ENCODE measurements at places on chromosomes 1 and 21. TPM values are rescaled to one million over a fixed set of nuclear protein-coding genes. Genes with fewer than 3 reads are reported as not detected.

SERPINC1 gene
- not detected for total RNA-seq

GBP7 gene
- total RNA-seq = 0.11 TPM

DNA sequence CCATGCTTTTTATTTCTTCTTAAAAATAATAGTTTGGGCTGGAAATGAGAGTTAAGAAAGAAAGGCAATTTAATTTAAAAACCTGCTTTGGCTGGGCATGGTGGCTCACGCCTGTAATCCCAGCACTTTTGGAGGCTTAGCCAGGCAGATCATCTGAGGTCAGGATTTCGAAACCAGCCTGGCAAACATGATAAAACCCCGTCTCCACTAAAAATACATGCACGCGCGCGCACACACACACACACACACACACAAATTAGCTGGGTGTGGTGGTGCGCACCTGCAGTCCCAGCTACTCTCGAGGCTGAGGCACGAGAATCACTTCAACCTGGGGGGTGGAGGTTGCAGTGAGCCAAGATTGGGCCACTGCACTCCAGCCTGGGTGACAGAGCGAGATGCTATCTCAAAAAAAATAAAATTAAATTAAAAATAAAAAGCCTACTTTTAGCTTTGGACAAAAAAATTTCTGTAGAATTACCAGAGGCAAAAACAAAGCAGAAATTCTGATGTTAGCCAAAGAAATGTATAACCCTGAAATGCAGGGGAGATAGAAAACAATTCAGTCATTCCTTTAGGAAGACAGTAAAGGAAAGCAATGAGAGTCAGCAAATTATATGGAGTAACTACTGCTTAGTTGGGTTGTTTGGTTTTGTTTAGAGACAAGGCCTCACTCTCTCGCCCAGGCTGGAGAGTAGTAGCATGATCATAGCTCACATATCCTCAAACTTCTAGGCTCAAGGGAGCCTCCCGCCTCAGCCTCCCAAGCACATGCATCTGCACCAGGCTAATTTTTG lies 15.7 kb upstream of the IPP start:
- H3K4me3 ChIP-seq = no peak overlapping the region
- peaks cover 4% of the 10 kb centered on the region for H3K27me3 ChIP-seq
- H3K36me3 ChIP-seq = no peaks in the 10 kb centered on the region
- H3K27ac ChIP-seq = no peak overlapping the region
- H3K4me1 ChIP-seq = no peaks in the 10 kb centered on the region

RHD gene
- 0.10 TPM for total RNA-seq

GRCh38 chr1:203225071-203225470 lies 4.4 kb downstream of the CHIT1 start:
- H3K4me1 ChIP-seq = no peaks in the 10 kb centered on the region
- H3K36me3 ChIP-seq = no peaks in the 10 kb centered on the region
- DNase-seq = no peak
- peaks cover 2% of the 10 kb centered on the region for H3K27me3 ChIP-seq
- no peak overlapping the region for H3K4me3 ChIP-seq

SLC44A5 gene
- 0.21 TPM for total RNA-seq

DNA sequence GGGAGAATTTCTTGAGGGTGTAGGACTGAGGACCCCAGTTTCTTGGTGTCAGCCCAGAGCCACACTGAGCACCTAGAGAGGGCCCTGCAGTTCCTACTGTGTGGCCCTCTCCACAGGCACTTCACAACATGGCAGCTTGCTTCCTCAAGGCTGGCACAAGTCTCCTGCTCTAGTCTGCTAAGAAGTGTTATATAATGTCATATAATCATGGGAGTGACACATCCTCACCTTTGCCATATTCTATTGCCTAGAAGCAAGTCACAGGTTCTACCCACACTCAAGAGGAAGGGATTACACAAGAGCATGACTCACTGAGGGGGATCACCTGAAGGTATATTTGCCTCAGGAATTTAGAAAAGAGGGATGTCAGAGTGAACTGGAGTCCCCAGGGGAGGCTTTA lies 5.5 kb upstream of the SNX27 start:
- H3K27ac ChIP-seq = no peak overlapping the region
- DNase-seq = no peak
- no peak overlapping the region for H3K4me3 ChIP-seq
- peaks cover 4% of the 10 kb centered on the region for H3K4me1 ChIP-seq
- no peaks in the 10 kb centered on the region for H3K36me3 ChIP-seq
- peaks cover 18% of the 10 kb centered on the region for H3K27me3 ChIP-seq

PCP4L1 gene
- total RNA-seq = 0.40 TPM

DNA sequence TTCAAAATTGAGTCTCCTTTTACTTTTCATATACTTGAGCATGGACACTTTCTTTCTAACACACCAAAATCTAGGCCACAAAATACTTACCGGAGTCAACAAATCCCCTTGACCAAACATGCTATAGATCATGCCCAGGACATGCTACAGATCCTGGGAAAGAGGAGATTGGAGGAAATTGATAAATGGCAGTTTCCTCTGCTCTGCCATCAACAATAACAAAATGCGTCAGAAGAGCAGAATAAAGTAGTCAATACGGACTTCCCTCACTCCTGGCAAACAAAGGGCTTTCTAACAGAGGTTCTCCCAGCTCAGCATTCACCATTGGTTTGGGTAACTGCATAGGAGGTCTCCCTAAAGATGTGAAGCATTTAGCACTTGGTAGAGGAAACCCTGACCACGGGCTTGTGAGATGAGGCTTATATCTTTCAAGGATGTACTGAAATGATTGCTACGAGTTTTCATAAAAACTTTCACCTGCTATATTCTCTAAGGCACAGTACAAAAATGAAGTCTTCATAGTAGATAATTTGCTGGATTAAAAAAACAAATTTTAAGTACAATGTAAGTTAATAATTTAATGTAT lies 283.8 kb upstream of the RUNX1 start:
- no peak overlapping the region for H3K27ac ChIP-seq
- H3K4me3 ChIP-seq = no peak overlapping the region
- no peak for DNase-seq
- no peaks in the 10 kb centered on the region for H3K27me3 ChIP-seq

CCDC181 gene
- not detected for total RNA-seq

AVPR1B gene
- total RNA-seq = not detected

DNA sequence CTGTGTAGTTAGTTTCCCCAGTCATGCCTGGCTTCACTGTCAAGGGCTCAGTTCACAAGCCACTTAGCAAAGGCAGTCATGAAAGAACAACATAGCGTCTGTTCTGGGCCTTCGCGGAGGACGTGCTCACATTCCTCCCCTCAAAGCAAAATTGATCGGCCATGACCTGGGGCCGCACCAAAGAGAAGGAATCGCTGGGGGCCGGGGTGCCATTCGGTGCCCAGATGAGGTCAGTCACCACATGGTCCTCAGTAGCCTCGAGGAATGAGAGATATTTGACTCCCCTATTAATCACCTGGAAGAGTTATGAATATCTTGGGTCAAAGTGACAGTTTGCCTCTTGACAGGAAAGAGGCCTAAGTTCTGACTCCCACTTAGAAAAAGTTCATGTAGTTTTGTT lies 251.1 kb upstream of the JUN start:
- DNase-seq = no peak
- H3K4me1 ChIP-seq = no peaks in the 10 kb centered on the region
- no peak overlapping the region for H3K4me3 ChIP-seq
- H3K27me3 ChIP-seq = peaks cover 7% of the 10 kb centered on the region

GRCh38 chr1:11578004-11578403 lies 76.2 kb downstream of the FBXO2 start:
- no peaks in the 10 kb centered on the region for H3K4me1 ChIP-seq
- H3K27me3 ChIP-seq = peaks cover 9% of the 10 kb centered on the region
- H3K36me3 ChIP-seq = no peaks in the 10 kb centered on the region
- H3K27ac ChIP-seq = no peak overlapping the region

SLC1A7 gene
- not detected for total RNA-seq

All from activated CD8-positive, alpha-beta T cell treated with anti-CD3 and anti-CD28 coated beads, Interleukin-2, amount 10 ng/mL, durations not matched to agents 7 days and 5 days (primary cell).